ENCODE measurements at places on chromosomes 6 and 20.
A peak's percentile ranks its signal among the peaks of the same experiment; 100 is the strongest.

DNA sequence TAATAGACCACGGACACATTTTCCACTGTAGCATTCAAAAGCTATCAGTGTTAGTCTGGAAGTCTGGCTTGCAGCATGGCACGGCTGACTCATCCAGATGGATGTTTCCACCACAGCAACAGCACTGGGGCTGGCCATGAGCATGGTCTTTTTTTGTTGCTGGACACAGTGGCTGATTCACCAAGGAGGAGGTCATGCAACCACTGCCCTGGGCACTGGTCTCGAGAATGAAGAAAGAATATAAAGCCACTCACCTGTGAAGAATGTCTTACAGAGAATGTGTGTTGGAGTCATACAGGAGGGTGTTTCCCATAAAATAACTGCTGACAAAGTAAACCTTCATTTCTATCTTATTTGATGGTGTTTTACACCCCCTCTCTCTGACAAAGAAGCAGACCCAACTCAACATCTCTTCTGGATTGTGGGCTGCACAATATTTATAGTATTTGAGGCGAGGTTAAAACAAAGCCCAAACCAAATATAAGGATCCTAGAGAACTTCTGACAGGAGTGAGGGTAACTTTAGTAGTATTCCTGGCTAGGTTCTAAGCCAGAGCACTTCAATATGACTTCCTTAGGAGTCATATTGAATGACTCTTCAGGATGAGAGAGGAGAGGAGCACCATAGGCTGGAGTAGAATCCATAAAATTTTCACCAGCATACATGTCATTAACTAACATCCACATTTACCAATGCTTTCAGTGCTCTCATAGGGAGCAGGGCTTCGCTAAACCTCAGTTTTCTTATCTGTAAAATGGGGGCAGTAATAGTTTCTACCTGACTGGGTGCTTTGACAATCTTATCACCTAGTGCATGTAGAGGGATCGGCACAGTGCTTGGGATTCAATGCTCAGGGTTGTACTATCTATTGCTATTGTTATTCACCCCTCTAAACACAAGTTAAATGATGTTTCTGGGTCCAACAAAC is 121.4 kb downstream of the KIF13A start:
- DNase-seq = no peak

DNA sequence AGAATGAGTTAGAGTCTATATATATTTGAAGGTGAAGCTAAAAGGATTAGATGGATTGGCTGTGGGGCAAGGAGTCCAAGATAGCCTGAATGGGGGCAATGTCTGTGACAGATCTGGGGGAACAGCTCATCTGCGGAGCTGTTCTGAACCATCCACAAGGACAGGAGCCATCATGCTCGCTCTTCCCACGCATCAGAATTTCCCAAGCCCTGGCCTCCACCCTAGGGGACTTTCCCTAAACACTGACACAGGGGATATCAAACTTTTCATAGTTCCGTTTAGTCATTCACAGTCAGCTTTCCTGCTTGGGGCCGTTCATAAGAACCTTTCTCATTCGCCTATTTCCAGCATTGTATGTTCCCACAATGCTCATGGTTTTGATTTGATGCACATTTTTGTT is 37.6 kb upstream of the CCN6 start:
- no peak for DNase-seq

DNA sequence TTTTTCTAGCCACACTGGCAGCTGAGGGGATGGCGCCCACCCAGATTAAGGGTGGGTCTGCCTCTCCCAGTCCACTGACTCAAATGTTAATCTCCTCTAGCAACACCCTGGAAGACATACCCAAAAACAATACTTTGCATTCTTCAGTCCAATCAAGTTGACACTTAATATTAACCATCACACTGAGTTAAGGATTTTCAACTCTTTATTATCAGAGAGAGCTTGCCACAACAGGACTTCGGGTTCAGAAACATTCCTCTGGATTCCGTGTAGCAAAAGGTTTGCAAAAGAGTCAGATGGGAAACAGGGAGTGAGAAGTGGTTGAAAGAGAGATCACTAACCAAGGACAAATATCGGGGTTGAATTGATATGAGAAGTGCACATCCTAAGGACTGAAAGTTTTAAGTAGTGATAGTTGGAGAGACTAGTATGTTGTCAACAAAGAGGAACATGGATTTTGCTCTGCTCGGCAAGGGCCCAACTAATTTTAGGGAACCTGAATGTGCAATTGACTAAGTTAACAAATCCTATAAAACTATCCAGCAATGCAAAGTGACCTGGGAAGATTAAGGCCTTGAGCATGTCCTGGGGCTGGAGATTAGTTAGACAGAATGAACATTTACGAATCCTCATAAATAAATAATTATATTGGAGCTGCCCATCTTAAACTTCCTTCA is 137.0 kb upstream of the TENT5A start:
- no peak for DNase-seq

DNA sequence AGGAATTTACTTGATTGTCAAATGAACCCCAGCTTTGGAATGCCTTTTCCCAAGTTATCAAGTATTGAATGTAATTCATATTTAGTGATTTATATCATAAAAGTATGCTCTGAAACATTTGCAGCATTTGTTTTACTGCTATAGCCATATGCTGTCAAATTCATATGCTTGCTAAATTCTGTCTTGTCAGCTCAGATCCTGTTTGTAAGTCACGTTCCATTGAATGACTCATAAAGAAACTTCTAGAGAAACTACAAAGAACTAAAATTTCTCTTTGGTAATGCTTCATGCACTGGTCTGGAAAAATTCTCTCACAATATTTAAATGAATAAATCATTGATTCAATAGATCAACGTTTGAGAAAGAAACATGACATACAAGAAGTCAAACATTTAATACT is 445.9 kb downstream of the PHF3 start:
- DNase-seq = no peak

DNA sequence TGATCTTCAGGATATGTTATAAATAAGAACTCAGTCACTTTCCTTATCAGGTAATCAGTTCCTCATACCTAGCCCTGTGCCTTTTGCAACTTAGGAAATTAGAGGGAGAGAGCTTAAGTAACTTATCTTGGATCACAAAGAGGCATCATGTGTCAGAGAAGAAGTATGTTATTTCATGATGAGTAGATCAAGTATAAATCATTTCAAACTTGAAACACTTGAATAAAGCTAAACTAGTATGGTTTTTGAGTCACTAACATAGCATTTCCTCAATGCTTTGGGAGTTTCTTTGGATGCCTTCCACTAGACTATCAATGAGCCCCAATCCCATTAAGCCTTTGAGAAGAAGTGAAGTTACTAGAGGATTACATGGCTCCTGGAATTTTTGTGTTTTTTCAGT is 102.6 kb upstream of the TNFAIP3 start:
- no peak for DNase-seq

DNA sequence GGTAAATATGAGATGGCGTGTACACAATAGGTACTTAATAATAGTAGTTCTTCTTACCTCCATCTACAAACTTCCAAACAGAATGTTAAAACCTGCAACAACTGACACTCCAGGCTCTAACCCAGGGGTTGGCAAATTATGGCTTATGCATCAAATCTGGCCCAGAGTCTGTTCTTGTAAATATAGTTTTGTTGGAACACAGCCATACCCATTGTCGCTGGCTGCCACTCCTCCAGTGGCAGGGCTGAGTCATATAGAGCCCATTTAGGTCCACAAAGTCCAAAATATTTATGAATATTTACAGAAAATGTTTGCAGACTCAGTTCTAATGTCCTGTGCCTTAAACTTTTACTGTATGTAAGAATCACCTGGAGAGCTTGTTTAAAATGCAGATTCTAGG is 69.9 kb upstream of the BTBD3 start:
- DNase-seq = no peak

- DNase-seq = no peak
Observed at GRCh38 chr6:38452816-38453660, 186.7 kb downstream of the BTBD9 start.

DNA sequence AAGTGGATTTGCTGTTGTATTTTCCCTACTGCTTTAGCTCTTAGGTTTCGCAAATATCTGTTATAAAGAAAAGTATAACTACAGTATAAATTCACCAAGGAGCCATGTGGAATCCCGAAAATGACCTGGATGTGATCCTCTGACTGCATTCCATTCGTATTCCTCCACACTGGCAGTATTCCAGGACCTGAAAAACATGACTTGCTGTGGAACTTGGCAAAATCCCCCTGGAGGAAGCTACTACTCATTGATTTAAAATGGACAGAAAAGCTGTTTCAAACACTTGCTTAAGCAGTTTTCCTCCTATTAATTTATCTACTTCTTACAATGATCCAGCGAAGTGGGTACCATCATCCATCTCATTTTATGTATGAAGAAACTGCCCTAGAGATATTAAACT is 13.3 kb upstream of the ENPP5 start:
- no peak for DNase-seq

- peak; percentile 75 for DNase-seq
Observed at GRCh38 chr20:56440346-56441007, 27.9 kb upstream of the RTF2 start.

- no peak for DNase-seq
Observed at GRCh38 chr6:105152880-105153279, 26.9 kb downstream of the POPDC3 start.
